Neural crest cell (in vitro differentiated cells): ENCODE measurements at places on chromosomes 5 and 9.
A peak's percentile ranks its signal among the peaks of the same experiment; 100 is the strongest.

DNA sequence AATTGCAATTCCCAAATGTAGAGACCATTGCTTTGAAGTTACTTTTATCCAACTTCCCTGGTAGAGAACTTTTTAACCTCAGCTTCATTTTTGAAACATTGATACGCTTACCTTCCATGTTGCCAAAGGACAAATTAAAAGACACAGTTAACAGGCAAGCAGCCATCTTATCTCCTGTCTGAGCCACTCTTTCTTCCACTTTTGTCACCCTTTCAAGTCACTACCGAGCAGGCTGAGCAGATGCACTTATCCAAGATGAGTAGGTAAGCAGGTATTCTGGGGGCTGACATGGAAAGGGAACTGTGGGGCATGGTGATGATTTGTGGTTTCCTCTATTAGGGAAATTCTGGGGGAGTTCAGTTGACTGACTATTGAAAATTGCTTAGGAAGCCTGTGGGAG lies 66.7 kb downstream of the DOCK2 start:
- DNase-seq: no peak

- DNase-seq: no peak
These were observed at the start of gene OR1L1 for GRCh38 chr9:122661416-122661815. OR1L1 (plus strand) TSS chr9:122661716; CDS start chr9:122661716, 0 bp downstream.

GRCh38 chr5:178365501-178366440 lies 133.2 kb upstream of the PHYKPL start:
- DNase-seq: no peak

DNA sequence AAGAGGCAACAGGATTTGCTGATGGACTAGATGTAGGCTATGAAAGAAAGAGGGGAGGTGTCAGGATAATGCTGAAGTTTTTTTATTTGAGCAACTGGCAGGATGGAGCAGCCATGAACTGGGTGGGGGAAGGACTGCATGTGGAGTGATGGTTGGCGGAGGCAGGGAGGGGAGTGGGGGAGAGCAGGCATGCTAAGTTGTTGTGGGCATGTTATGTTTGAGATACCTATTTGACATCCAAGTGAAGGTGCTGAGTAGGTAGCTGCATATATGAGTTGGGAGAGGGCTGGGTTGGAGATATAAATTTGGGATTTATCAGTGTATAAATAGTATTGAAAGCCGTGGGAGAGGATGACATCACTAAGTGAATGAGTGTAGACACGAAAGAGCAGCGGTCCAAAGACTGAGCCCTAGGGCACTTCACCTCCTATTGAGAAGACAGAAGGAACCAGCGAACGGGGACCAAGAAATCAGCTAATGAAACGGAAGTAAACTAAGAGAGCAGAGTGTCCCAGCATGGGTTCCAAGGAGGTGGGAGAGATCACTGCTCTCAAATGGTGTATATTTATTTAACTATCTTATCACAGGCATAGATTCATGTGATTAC lies 7.4 kb downstream of the BSPRY start:
- DNase-seq: no peak

- no peak for DNase-seq
These were observed 160.1 kb downstream of the DOCK8 start for GRCh38 chr9:374736-375135.

- no peak for DNase-seq
These were observed 315.9 kb downstream of the KDM4C start for GRCh38 chr9:7073706-7074105.

DNA sequence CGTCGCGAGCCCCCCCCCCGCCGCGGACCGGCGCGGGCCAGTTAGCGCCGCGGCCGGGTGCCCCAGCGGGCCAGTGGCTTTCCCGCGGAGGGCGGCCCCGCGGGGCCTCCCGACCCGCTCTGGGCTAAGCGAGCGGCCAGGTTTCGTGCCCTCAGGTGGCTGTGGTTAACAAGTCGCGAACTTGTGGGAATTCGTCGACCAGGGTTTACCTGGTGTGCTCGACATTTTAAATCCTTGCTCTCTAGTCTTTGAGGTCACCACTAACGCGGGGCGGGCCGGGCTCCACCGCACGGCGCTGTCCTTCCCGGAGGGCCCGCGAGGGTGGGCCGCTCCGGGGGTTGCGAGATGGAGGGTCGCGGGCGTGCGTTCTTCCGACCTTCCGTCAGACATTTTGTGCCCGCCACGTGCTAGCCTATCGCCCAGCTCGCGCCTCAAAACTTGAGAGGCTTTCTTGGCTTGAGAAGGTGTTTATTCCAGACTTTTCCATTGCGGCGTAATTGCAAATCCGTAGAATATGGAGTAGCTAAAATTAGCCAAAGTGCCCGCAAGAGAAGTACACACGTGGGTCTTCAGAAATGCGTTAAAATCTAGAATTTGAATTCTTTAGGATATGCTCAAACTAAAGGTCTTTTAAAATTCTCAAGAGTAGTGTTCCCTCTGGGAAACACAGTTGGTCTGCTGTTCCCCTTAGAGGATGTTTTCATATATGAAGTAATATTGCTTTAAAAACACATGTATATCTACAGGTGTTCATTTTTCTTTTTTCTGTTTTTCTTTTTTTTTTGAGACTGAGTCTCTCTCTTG lies 2.1 kb downstream of the ANP32B start:
- DNase-seq: peak; percentile 9

- DNase-seq: no peak
These were observed 19.3 kb downstream of the GPX3 start for GRCh38 chr5:151039665-151040064.

- no peak for DNase-seq
These were observed 182.1 kb downstream of the DMRT2 start for GRCh38 chr9:1231998-1232919.

DNA sequence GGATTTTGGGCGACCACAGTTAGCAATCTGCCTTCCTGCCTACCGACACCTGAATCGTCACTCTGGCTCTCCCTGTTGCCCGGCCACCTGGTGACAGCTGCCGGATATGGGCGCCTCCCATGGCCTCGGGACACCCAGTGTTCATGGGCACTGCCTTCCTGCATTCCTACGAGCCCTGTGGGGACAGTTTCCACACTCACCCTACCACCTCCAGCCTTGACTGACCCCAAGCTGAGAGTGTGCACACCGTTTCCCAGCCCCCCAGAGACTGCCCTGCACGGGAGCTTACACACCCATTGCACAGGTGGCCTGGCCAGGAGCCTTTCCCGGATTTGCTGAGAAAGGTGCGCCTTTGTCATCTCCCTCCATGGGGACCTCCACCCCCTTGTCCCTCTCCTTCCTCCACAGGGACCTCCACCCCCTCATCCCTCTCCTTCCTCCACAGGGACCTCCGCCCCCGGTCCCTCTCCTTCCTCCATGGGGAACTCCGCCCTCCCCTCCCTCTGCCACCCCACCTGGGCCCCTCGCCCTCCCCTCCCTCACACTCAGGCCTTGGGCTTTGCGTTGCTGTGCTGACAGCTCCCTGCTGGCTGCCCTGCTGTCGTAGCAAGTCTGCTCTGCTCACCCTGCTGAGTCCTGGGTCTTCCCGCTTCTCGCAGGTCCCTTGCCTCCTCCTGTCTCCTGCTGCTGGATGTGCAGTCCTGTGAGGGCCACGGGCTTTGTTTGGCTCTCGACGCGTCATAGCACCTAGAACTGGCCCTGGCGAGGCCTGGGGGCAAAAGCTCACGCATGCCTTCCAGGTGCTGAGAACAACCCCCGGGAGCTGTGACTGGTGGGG lies 48.4 kb downstream of the MRPL36 start:
- DNase-seq: no peak
